GM13977 (cell line): ENCODE measurements at places on chromosomes 7 and 10.
A peak's percentile ranks its signal among the peaks of the same experiment; 100 is the strongest.

DNA sequence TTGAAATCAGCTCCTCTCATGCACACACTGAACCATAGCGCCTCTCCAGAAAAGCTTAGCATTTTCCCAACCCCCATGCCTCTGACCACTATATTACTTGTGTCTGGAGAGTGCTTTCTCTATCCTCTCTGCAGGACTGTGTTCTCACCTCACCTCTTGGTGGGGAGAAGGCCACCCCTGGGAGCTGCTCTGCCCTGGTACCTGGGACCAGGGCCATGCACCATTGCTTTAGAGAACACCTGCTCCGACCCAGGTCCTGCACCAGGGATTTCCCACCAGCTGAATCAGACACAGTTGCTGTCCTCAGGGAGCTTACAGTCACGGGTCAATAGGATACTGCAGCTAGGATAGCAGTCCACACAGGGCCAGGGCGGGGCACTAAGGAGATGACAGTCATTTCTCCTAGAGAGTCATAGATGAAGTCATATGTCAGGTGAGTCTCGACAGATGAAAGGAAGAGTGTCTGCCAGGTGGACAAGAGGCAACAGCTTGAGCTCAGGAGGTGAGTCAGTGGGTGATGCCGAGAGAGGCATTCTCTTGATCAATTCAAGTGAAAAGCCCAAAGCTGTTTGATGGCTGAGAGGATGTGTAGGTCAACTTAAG lies 619 bp upstream of the LMTK2 start:
- no peak for DNase-seq

- no peak for DNase-seq
These were observed 131.2 kb upstream of the MKI67 start for GRCh38 chr10:128257428-128257827.

- DNase-seq: no peak
These were observed 257.0 kb upstream of the AUTS2 start for GRCh38 chr7:69341288-69341687.

DNA sequence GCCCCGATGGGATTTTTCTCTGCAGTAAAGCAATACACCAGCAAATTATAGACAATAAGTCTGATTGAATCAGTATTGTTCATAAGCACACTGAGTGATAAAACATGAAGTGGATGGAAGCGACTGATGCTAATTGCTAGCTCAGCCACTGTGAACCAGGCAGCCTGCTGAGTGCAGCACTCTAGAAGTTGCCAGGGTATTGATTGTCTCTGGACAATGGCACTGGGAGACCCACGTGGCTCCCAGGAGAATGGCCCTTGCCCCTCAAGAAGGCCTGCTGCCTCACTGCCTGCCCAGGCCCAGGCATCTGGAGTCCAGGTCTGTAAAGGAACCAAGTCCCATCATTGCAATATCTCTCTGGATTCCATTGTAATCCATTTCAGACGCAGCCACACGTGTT lies 80.4 kb upstream of the TCERG1L start:
- DNase-seq: no peak

GRCh38 chr7:48298779-48299178 lies 127.5 kb downstream of the ABCA13 start:
- peak; percentile 27 for DNase-seq

- DNase-seq: no peak
These were observed 110.6 kb downstream of the PFKFB3 start for GRCh38 chr10:6313111-6313895.

DNA sequence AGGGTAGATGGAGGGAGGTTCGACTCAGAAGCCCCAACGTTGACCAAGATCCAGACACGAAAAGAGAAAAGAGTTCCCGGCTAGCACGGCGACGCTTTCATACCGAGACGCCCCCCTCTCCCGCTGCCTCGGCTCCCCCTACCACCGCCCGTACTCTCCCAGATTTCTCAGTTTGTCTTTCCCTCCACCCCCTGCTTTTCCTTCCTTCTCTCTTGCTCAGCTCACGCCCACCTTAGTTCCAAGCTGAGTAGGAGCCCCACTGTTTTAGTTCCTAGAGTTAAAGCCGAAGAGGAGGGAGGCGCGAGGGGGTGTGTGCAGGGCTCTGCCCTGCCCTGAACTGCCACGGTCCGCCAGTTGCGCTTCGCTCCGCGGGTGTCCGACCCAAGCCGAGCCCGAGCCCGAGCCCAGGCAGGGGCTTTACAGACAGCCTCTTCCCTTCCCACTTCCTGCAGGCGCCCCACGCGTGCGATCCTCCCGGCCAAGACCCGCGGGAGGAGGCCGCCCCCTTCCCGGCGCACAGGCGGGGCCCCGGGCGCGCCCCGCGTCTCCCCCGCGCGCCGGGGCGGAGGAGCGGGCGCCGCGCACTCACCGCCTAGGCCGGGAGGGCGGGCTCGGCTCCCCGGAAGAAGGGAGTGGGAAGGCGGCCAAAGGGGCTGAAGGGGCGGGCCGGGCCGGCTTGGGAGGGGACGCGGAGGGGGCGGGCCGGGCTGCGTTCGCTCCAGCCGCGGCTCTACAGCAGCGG lies at the start of gene EPHB6:
TSS of gene EPHB6 (plus strand) at position 705 of the 742 bp plus-strand sequence. CDS start 8,152 bp downstream, outside the sequence.
- DNase-seq: peak; percentile 87

- peak; percentile 29 for DNase-seq
These were observed 649 bp downstream of the IDE start for GRCh38 chr10:92573091-92573797.

DNA sequence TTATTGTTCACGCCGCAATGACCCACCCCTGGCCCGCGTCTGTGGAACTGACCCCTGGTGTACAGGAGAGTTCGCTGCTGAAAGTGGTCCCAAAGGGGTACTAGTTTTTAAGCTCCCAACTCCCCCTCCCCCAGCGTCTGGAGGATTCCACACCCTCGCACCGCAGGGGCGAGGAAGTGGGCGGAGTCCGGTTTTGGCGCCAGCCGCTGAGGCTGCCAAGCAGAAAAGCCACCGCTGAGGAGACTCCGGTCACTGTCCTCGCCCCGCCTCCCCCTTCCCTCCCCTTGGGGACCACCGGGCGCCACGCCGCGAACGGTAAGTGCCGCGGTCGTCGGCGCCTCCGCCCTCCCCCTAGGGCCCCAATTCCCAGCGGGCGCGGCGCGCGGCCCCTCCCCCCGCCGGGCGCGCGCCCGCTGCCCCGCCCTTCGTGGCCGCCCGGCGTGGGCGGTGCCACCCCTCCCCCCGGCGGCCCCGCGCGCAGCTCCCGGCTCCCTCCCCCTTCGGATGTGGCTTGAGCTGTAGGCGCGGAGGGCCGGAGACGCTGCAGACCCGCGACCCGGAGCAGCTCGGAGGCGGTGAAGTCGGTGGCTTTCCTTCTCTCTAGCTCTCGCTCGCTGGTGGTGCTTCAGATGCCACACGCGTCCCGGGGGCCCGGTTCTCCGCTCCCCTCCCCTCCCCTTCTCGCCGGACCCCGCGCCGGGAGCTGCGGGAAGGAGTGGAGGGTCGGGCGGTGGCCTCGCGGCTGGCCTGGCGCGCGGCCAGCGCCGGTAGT lies at the start of gene CBX3:
TSS of gene CBX3 (plus strand) at position 499 of the 772 bp plus-strand sequence. CDS start 1,254 bp downstream, outside the sequence.
- DNase-seq: peak; percentile 91

DNA sequence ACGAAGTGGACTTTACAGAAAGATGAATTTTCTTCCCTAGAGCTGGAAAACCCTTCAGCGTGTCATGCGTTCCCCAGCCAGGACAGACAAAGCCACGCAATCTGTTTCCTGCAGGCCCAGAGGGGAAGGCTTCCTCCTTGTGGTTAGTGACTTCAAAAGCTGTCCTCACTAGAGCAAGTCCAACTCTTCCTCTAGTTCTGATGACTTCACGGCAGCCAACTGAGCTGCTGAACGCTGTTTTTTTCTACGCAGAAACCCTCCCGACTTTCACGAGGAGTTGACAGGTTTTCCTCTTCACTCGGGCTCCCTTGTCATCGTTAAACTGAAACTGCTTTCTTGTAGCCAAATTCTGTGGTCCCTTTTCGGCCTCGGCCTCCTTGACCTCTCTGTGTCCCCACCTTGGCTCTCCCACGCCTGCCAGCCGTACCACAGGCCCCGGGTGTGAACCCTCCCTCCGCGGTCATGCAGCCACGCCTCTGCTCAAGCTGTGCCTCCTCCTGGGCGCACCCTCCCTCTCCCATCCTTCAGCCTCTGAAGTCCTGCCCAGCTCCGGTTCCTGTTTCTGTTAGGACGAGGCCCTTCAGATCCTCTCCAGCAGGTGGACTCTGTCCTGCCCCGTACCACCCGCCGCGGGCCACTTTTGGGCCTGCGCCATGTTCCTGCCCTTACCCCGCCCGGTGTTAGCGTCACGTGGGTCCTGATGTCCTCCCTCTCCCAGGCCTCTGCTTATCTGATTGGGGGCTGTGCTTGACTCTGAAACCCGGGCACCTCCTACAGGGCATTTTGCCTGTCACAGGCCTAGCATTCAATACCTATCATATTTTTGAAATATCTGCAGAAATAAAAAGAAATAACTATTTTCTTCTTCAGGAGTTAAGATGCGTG lies 39.3 kb downstream of the CUX1 start:
- DNase-seq: peak; percentile 81

- DNase-seq: no peak
These were observed 43.5 kb downstream of the VTI1A start for GRCh38 chr10:112490545-112490944.

DNA sequence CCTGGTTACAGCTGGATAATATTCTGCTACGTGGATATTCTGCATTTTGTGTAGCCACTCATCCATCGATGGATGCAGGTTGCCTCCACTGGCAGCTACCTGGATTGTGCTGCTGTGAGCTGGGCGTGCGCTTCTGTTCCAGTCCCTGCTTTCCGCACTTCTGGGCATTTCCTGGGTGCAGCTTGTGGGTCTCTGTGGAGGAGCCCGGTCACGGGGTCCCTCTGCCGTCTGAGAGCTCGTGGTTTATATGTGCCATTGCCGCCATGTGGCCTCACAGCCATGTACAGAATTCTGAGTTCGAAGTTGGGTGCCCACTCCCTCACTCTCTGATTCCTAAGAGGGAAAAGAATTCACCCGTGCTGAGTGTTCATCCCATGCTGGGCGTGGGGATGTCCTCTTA lies 38.3 kb downstream of the JAKMIP3 start:
- DNase-seq: no peak

GRCh38 chr7:97011536-97012364 lies 6.4 kb downstream of the DLX6 start:
- DNase-seq: no peak

DNA sequence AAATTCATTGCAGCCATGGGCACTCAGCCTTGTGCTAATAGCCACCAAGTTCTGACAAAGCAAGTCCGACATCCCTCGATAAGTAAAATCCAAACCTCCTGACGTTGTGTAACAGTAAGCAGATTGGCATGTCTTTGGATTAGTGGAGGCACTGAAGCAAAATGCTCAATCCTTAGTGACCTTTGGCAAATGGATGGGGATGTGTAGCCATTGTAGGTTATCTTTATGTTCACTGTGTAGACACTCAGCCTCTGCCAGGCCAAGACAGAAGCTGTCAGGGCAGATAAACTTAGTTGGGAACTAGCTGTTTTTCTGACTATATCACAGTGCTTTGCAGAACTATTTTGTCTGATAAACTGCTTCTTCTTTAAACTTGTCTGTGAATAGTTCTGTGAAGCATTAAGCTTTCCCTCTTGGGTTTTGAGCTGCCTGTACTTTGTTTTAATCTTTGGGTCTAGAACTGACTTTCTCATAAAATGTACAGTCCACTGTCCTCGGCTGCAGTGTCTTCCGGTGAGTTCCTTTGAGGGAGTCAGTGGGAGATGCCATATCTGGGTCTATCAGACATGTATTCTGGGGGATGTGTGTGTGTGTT lies 220.8 kb downstream of the LRMDA start:
- no peak for DNase-seq

DNA sequence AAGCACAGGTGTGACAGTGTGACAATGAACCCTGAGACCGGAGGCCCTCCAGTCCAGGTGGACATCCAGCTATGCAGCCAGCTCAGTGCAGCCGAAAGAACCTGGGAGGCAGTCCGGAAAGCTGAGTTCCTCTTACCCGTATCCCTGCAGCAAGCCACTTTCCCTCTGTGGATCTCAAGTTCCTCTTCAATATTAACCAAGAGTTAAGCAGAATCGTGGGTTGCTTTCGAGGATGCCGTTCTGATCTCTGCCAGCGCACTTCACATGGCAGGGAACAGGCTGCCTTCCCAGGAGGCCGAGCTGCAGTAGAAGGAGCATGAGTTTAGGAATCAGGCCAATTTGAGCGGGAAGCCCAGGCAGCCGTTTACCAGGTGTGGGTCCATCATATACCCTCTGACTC lies 591.6 kb downstream of the SDK1 start:
- no peak for DNase-seq

- DNase-seq: no peak
These were observed 254.7 kb downstream of the STK31 start for GRCh38 chr7:23964715-23965114.

DNA sequence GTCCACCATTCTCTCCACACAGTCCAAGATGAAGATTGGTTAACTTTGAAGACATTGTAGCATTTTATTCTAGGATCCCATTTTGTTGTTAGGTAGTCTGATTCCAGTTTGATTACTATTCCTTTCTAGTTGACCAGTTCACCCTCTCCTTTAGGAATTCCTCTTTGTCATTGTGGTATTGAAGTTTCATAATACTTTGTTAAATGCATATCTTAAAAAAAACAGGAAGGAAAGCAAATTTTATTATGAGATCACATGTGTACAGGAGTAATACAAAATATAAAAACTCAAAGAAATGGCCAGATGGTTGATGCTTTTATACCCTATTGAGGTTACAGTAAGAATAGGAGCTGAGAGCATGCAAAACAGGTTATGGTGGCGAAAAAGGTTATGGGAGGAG lies 15.5 kb upstream of the SEMA3C start:
- no peak for DNase-seq

GRCh38 chr10:125878957-125879835 lies 1.9 kb downstream of the DHX32 start:
- no peak for DNase-seq

GRCh38 chr7:46989247-46989646 lies 592.7 kb downstream of the TNS3 start:
- DNase-seq: no peak

DNA sequence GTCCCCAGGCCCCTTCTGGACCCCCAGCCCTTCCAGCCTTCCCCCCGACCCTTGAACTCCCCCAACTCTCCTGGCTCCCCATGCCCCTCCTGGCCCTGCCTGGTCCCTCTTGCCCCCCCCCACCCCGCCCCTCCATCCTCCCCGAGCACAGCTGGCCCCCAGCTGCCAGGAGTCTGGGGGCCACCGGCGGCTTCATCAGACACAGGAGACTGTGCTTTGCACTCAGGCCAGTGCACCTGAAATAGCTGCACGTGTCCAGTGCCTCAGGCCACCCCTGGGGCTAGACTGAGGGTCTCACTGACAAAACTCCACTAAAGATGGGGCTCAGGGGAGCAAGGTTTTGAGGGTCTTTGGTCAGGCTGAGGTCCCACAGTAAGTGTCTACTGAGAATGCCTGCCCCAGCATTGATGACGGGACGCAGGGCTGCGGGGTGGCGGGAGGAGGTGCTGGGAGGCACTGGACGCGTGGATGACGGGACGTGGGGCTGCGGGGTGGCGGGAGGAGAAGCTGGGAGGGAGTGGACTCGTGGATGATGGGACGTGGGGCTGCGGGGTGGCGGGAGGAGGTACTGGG lies 6.5 kb downstream of the FOXL3 start:
- no peak for DNase-seq

- peak; percentile 50 for DNase-seq
These were observed at the start of gene TLX1 for GRCh38 chr10:101130984-101131961. TSS of gene TLX1 (plus strand) at chr10:101131300. CDS start at chr10:101131542, 242 bp downstream.

- no peak for DNase-seq
These were observed 495 bp upstream of the SDHAF3 start for GRCh38 chr7:97117035-97117371.
